Skin of body (tissue), 3 donors: ENCODE measurements at places on chromosomes 5 and 9.

GRCh38 chr5:149063017-149063687 lies at the start of gene SH3TC2:
TSS of gene SH3TC2 (minus strand) at chr5:149063062. CDS start at chr5:149063022, 40 bp downstream.
- DNase-seq, result peak; percentile 34

GRCh38 chr9:121021301-121021700 lies 28.8 kb downstream of the C5 start:
- DNase-seq, result peak; percentile 81

GRCh38 chr5:129125819-129126218 lies 31.3 kb downstream of the ISOC1 start:
- no peak for DNase-seq

GRCh38 chr9:100229561-100229960 lies 123.2 kb downstream of the TEX10 start:
- no peak for DNase-seq

DNA sequence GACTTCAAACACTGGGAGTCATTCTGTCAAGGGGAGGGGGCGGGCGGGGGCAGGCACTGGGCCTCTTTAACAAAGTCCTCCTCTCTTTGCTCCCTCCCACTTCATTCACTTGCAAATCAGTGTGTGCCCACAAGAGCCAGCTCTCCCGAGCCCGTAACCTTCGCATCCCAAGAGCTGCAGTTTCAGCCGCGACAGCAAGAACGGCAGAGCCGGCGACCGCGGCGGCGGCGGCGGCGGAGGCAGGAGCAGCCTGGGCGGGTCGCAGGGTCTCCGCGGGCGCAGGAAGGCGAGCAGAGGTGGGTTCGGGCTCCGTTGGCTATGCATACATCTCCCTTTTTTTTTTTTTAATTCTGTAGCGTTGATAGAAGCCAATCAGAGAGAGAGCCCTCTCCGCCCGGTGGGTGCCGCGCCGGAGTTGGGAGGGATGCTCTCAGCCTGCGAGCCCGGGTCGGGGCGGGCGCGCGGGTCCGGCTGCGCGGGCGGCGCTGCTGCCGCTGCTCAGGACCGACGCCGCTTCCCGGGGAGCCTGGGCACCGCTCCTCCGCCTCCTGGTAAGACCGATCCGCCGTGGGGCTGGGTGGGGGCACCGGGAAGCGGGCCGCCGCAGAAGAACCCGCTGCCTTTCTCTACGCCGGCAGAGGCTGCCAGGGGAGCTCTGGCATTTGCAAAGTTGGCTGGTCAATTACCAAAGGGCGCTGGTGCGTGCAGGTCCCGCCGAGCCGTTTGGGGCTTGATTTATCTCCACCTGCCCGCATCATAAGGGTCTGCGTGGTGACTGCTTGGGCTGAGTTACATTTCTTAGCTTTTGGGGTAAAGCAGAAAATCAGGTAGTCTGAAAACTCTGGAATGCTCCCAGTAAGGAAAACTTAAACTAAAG lies at the start of gene CDH6:
Gene CDH6, plus strand, starts transcription at position 96 of the 877 bp plus-strand sequence. CDS start 73,788 bp downstream, outside the sequence.
- DNase-seq, result peak; percentile 20

DNA sequence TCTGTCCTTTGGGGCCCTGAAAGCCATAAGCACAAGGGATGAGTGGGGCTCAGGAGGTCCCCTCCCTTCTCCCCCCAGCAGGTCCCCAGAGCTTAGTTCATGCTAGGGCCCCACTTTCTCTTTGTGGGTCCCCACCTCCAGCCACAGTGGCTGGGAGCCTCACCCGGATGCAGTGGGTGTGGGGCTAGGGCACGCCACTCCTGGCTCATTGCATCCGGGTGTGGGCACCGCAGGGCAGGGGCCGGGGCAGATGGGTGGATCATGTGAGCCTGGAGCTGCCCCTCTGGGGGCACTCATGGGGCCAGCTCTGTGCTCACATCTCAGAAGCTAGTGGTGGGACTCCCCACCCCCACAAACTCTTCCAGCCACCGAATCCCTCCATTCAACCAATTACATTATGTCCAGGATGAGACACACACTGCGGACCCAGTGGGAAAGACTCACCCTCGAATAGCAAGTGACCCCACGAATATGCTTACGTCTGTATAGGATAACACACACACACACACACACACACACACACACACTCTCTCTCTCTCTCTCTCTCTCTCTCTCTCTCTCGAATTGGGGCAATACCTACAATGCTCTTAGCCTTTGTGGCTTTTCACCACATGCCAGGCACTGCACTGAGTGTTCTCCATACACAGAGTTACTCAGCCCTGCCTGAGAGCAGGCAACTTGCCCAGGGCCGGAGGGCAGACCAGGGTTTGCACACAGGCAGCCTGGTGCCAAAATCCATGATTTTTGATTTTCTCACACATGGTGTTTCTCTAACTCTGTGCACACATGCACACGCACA lies 16.8 kb upstream of the PHYKPL start:
- DNase-seq, result no peak

DNA sequence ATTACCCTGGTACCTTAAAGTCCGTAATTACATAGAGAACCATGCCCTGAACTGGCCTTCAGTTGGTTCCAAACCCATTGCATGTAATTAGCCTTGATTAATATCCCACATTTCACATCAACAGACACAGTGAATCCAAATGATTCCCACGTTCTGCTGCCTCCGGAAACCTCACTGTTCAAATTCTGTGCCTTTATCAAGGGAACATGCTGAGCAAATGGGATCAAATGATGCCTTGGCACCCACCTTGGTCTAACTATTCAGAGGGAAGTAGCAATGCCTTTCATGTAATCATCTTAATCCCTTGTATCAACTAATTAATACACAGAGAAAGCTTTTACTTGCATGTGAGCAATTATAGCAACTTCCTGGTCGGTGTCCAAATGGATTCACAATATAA lies 100.6 kb downstream of the EFNA5 start:
- no peak for DNase-seq

DNA sequence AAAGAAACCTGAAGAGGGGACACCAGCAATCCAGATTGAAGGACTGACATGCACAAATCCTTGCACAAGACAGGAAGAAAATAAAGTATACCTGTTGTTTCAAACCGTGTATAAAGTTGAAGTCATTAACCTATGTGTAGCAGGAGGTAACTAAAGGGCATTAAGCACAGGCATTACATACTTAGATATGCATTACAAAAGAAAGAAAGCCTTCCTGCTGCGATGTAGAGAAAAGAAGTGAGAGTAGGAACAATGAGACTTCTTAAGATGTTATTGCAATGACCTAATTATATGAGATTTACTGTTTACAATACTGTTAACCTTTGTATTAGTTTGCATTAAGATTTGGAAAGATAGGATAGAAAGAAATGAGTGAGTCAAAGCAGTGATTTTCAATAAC lies 308.9 kb upstream of the PTPRD start:
- DNase-seq, result no peak

DNA sequence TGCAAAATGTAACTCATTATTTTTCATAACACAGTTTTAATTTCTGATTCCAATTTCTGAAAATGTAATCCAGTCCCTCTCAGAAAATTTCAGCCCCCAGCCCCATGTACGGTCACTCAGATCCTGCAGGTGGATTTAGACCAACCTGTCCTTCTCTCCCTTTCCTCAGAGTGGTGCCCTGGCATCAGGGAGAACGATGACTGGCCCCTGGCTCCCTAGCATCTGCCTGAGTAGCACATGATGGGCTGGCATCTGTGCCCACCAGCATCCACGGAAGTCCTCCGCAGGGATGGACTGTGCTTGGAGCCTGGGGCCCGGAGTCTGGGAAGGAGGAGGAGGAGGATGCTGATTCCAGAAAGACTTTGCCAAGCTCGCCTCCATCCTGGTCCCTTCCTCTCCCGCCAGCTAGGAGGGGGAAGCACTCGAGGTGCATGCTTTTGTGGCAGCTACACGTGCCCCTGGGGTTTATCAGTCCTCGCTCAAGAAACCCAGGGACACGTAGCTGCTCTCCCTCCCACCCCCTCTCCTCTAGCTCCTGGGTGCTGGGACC lies 54.4 kb upstream of the RUFY1 start:
- DNase-seq, result no peak

- DNase-seq, result peak; percentile 44
These were observed 129.1 kb downstream of the MACROH2A1 start for GRCh38 chr5:135269931-135270421.

- DNase-seq, result no peak
These were observed 36.0 kb upstream of the GOLM1 start for GRCh38 chr9:86135371-86135770.

GRCh38 chr9:105455836-105456475 lies 8.1 kb downstream of the FSD1L start:
- no peak for DNase-seq

GRCh38 chr5:116892993-116893392 lies 318.4 kb upstream of the SEMA6A start:
- no peak for DNase-seq

DNA sequence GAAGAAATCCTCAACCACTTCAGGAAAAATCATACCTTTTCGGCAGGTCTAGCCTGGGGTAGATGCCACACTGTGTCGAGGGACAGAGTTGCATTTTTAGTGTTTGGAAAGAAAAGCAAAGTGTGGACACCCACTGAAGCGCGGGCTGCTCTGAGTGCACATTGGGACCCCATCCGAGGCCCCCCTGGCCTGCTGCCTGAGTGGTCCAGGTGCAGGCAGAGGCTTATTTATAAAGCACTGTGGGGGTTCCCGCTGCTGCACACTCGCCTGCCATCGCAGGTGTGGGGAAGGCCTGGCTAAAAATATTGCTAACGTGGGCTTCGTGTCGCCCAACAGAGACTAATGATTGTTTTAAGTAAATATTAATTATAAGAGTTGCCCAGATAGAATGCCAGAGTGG lies 119.4 kb downstream of the CRB2 start:
- no peak for DNase-seq

GRCh38 chr9:115306865-115307264 lies 188.9 kb upstream of the TNC start:
- DNase-seq, result no peak

DNA sequence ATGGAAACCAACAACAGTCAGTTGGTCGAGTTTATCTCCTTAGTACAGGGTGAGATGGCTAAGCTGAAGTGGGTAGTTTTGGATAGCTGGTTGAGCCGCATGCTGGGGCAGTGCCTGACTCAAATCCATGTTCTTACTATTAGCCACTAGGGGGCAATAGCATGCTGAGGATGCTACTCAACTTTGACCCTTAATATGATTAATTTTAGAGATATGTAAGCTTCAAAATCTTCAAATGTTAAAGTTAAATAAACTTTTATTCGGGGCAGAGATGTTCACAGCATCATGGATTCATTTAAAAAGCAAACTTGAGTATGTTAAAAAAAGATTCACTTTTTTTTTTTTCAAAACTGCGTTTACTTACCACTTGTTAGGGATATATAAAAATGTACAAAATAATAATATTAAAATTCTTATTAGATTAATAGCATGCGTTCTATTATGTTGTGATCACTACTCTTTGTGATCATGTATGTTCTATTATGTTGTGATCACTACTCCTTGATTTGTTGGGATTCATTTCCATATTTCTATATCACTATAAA lies 57.0 kb downstream of the C9orf153 start:
- peak; percentile 12 for DNase-seq

DNA sequence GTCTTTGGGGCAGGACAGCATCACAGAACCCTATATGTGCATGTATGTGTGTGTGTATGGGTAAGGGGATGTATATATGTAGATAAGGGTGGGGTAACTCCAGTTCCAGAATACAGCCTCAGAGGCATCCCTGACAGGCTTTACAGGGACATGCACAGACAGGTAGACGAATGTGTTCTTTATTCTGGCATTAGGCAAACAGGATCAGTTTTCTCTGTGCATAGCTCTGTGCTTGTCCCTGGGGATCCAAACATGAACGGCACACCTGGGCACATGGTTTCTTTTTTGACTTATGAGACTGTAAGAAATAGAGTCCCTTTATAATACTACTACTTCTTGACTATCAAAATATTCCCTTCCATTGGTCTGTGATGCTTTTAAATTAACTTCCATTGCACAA lies 120.6 kb downstream of the TRIO start:
- DNase-seq, result no peak

GRCh38 chr5:158920736-158921135 lies 179.0 kb downstream of the EBF1 start:
- DNase-seq, result no peak

- no peak for DNase-seq
These were observed 2.4 kb downstream of the OTP start for GRCh38 chr5:77635917-77636640.

- no peak for DNase-seq
These were observed 51.8 kb downstream of the BASP1 start for GRCh38 chr5:17269201-17269600.

DNA sequence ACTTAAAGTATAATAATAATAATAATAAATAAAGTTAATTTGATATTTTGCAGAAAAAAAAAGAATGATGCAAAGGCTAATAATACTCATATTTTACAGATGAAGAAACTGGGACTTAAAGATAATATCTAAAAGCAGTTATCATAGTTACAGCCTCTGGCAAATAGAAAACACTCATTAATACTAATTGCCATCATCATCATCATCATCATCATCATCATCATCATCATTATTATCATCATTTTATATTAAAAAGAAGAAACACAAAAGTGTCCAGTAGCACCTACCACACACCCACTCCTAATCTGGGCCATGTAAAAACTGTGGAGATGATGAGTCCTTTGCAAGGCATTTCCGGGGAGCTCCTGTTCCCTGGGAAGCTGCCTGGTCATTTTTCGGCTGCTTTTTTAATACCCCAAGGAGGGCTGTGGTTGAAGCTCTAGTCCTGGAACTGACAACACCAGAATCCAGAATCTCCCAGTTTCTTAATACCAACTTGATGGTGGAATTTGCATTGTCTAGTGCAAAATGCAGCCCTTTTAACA lies 70.8 kb downstream of the HTR4 start:
- no peak for DNase-seq

GRCh38 chr5:77355080-77355479 lies 137.0 kb downstream of the WDR41 start:
- no peak for DNase-seq

DNA sequence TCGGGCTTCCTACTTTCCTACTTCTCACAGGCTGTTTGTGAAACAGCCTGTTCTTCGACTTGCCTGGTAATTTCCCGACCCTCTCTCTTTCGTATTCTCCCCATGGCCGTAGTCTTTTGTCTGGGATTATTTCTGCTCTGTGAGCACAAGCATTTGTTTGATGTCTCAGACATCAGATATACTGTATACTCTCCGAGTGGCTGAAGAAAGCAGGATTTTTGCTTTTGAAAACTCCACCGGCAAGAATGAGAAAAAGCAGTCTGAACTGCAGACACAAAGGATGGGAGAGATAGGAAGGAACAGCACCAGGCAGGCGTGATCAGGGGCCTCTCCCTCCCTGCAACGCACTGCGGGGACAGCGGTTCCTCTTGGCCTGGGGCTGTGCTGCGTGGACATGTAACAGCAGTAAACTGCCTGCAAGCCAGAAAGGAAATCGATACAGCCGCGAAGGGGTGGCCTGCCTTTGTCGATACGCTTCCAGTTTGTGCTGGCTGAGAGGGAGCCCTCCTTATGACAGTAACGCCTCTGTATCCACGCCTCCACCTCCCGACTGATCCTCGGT lies 313.9 kb upstream of the TLE4 start:
- DNase-seq, result no peak

- DNase-seq, result no peak
These were observed 1087.7 kb downstream of the CDH12 start for GRCh38 chr5:21765406-21765805.
